Breast epithelium (tissue), 4 donors: ENCODE measurements at places on chromosomes 7 and 10. TPM values are rescaled to one million over a fixed set of nuclear protein-coding genes. Genes with fewer than 3 reads are reported as not detected.

Gene LRRC4
- total RNA-seq = 3.2 TPM

Gene CPED1
- total RNA-seq = 29.3 TPM

Gene PTPN20
- total RNA-seq = 5.6 TPM

Gene ADCYAP1R1
- total RNA-seq = 2.6 TPM

Gene SMIM30
- total RNA-seq = 32.1 TPM

Gene GPR26
- not detected for total RNA-seq
